Endothelial cell of umbilical vein (primary cell): ENCODE measurements at places on chromosomes 1 and 21. TPM values are rescaled to one million over a fixed set of nuclear protein-coding genes. Genes with fewer than 3 reads are reported as not detected.

GUCA2A gene
- not detected in 2 replicates for total RNA-seq

G0S2 gene
- 1.9 TPM in 1 of 2 replicates, not detected in the other for total RNA-seq

FAM110D gene
- total RNA-seq, result 4.4 and 5.1 TPM in 2 replicates

KCNJ9 gene
- not detected in 2 replicates for total RNA-seq

KIF17 gene
- total RNA-seq, result 0.72 and 1.5 TPM in 2 replicates

ZFP69B gene
- total RNA-seq, result 2.7 and 3.4 TPM in 2 replicates

CHD5 gene
- 0.11 and 0.14 TPM in 2 replicates for total RNA-seq

CCDC24 gene
- 2.2 and 2.8 TPM in 2 replicates for total RNA-seq

TCEA3 gene
- total RNA-seq, result 3.4 and 3.7 TPM in 2 replicates

LRRN2 gene
- total RNA-seq, result not detected in 2 replicates

OR2L3 gene
- not detected in 2 replicates for total RNA-seq

SH3BP5L gene
- total RNA-seq, result 24.7 and 26.5 TPM in 2 replicates

C1orf94 gene
- not detected in 2 replicates for total RNA-seq

NASP gene
- total RNA-seq, result 149 and 157 TPM in 2 replicates

BARHL2 gene
- not detected in 2 replicates for total RNA-seq

S100A16 gene
- total RNA-seq, result 545 and 701 TPM in 2 replicates

RNF186 gene
- total RNA-seq, result not detected in 2 replicates

ATP6V1G3 gene
- not detected in 2 replicates for total RNA-seq

ST6GALNAC3 gene
- 44.0 and 48.3 TPM in 2 replicates for total RNA-seq
